ENCODE measurements at places on chromosomes 16 and 17.

DNA sequence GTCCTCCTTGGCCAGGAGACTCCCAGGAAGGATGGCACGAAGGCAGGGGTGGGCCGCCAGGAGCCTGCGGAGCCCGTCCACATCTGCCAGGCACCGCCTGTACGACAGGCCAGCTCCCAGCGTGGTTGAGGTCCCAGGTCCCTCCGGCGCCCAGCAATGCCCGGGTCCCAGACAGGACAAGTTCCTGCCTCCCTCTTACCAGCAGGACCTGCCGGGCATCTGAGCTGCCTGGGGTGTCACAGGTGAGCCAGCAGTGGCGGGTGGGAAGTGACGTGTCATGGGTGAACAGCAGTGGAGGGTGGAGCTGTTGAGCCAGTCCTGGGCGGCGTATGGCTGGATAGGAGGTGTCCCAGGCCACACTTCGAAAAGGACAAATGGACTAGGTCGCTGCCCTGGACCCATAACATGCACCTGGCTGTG lies 15.7 kb upstream of the BAHCC1 start:
- DNase-seq, result no peak

DNA sequence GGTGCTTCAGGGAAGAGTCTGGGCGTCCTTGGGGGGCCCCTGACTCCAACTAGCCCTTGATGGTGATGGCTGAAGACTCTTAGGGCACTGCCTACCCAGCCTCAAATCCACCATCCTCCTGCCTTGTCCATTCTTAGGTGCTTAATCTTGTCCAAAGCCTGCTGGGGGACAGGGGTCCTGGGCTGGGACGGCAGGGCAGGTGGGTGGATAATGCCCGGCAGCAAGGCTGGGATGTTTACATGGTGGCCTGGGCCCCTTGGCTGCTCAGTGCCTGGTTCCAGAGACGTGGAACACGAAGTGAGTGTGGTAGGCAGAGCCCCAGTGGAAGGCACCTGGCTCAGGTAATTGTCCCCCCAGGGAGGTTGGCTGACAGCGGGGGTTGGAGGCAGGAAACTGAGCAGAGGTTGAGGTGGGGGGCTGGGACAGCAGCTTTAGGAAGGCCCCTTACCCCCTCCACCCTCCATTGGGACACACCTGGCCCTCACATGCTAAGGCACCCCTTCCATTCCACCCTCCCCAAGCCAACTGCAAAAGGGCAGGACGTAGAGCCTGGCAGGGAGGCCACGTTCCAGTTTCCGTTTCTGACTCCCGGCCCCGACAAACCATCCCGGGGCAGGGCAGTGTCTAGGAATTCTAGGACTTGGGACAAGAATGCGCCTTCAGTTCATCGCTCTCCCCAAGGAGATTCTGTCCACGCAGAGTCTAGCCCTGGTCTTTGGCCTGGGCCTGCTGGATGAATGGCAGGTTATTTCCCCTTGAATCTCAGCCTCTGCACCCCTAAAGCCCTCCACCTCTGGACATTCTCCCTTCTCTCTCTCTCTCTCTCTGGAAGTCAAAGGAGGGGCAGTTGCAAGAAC lies 1.9 kb downstream of the FOXJ1 start:
- DNase-seq, result no peak

- no peak for DNase-seq
These were observed 44.1 kb downstream of the MRC2 start for GRCh38 chr17:62671553-62671952.

DNA sequence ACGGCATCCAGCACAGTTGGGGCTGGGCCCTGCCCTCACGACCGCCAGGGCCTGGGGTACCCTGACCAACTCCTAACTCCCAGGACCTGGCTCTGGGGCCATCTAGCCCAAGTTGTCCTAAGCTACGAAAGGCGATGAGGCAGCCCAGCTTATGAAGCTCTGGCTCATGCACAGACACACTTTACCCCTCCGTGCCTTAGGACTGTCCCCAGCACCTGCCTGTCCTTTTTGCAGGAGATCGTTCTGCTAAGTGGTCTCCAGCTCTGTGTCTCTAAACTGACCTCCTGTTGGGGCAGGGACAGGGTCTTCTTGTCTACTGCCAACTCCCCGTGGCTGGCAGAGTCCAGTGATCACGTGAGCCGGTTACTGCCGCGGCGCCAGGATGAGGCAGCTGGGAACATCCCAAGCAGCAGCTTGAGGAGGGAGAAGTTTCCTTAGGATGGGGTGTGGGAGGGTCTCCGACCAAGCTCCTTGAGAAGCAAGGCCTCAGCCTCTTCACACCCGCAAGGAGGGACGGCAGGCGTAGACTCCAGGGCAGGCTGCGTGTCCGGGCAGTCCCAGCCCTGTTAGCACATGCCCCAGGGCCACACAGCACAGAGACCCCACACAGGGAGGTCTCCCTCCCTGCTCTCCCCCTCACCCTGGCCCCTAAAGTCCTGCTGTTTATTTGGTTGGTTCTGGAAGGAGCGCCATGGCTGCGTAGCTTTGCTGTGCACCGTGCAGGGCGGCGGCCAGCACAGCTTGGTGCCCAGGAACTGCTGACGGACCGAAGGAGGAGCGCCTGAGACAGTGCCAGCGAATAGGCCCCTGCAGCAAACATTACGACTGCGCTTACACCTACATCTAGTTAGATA lies 16.4 kb upstream of the METRNL start:
- no peak for DNase-seq

DNA sequence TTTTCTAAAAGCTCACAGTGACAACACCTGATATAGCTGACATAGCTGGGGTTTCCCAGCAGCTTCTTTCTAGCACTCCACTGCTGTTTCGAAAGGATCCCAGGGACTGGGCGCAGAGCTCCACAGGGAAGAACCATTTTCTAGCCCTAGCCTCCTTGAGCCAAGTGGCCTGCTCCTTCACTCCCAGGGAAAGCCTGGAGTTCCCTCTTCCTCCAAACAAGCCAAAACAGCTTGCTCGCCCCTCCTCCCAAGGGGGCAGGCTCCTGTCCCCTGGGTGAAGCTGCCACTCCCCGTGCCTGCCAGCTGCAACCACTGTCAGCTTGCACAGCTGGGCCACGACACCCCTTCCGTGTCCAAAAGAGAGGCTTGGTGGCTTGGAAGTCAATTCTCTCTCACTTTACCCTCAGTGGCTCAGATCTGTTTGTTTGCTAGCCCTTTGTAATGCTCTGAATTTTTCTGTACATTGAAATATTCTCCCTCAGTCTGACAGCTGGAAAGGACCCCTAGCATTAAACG lies 59.8 kb downstream of the CYTH1 start:
- no peak for DNase-seq

DNA sequence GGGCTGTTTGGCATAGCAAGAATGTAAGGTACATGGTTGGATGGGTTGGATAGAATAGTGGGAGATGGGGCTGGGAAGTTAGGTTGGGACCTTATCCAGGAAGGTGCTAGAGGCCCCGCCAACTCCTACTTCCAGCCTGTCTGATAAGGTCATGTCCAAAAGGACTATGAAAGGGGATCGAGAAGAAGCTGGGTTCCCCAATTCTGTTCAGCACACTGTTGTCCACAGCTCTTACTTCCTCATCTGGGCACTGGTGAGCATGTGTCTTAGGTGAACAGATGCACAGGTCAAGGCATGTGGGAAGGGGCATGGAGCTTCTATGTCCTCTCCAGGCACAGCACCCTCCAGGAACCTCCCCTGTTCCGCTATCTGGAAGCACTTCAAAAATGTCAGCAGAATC lies 5.6 kb upstream of the ULK2 start:
- no peak for DNase-seq

DNA sequence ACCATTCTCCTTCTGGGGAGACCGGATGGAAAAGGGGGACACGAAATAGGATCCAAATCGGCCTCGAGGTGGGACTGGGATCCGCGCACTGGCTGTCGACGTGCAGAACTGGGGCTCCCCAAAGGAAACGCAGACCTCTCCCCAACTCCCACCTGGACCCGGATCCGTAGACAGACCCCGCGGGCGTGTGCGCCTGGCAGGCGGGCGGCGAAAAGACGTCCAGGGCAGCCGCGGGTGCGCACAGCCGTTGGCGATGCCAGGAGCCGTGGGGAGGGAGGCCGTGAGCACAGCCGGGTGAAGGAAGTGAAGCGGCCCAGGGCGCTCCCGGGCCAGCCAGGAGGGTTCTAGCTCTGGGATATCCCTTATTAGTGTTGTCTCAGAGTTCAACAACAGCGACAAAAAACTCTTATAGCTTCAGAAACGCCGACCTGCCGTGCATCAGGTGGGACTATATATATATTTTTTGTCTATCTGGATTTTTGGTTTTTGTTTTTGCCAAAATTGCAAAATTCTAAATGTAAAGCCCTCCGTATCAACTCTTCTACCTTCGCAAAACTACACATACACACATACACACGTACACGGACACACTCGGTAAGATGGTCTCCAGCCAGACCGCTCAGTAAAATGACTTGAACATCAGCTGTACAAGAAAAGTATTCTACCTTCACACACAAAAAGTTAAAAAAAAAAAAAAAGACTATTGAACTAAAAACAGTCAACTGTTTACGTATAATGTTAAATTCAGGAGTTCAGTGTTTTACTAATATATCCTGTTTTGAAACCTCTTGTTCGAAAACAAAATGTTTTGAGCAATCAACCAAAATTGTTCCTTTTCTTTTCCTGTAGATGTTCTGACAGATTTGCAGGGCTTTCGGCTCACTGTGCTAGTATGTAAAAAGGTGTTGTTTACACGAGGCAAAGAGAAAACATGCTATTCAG lies 5.2 kb upstream of the AATF start:
- no peak for DNase-seq

DNA sequence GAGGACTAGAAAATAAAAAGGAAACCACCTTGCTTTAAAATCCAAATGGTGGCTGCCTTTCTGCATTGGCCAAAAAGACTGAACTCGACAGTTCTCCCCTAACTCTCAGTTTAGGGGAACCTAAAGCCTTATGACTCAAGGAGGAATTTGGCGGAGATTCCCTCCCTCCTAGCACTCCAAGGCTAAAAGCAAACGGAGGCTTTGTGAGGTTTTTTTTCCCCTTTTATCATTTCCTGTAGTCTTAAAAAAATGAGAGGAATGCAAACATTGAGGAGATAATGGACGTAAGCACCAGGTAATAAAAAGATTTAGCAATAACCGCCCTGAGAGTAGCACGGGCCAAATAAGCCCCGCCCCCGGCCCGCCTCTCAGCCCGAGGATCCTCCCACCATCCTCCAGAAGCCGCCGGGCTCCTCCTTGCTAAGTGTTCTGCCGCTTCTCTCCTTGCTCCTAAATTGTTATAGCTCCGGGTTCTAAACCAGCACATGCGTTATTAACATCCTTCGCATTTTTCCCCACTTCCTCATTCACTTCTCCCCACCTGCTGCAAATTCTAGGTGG lies 5.8 kb upstream of the KIFC3 start:
- DNase-seq, result no peak

DNA sequence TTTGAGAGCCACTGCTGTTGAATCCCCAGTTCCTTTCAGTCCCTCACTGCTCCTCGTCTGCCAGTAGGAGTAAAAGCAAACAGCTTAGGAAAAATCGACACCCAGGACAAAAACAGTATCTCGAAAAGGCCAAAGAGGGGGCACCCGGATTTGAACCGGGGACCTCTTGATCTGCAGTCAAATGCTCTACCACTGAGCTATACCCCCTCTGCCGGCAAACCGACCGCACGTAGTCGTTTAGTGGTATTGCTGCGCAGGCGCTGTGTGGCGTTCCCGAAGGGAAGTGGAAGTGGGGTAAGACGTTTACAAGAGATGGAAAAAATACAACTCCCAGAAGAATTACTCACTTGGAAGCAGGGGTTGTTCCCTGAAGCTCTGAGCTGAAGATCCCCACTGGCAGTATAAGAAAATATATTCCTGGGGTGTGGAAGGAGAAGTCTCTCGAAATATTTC lies 2.2 kb upstream of the PLXDC1 start:
- peak; percentile 75 for DNase-seq

DNA sequence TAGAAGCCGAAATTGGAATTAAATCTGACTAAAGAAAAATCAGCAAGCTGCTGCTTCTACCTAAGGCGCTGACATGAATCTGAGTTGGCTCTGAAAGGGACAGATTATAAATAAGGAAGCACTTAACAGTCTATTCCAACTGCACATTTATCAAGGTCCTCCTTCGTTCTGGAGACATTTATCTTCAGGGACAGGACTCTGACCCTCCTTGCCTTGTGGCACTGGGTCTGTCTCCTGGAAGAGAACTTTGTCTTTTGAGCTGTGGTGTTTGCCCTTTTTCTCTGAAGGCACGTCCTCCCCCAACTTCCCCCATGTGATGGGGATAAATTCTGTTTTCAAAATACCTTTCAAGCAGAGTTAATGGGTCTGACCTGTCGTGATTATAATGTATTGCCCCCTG lies 47.0 kb upstream of the MARCHF10 start:
- no peak for DNase-seq

DNA sequence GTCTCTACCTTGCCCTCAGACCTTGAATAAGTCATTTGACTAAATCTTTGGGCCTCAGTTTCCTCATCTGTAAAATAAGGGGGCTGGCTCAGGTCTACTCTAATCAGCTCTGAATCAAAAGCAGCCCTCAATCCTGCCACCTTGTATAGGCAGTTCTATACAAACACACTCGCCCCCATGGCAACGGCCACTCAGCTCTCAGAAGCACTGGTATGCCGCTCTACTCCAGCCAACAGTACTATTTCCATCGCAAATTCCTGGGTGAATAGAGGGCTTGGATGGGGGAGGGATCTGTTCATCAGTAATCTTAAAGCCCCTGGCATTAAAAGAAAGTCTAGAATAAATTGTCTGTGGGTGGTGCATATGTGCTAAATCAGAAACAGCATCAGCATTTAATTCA lies 21.2 kb upstream of the TAOK1 start:
- DNase-seq, result no peak

GRCh38 chr17:13323990-13324389 lies 277.7 kb downstream of the HS3ST3A1 start:
- DNase-seq, result no peak

DNA sequence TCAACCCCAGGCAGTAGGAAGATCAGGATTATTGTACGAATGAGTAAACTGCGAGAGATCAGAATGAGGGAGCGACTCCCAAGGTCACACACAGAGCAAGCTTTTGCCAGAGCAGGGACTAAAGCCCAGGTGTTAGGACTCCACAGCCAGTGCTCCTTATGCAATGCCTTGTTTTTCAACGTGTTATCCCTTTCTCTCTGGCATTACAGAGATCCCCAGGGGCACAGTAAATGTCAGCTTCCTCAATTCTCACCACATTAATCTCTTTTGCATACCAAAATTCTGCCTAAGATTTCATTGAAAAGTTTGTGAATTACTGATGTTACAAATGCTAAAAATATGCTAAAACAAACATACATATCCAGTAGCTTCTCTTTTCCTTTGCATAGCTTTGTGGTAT lies 68.1 kb upstream of the CES5A start:
- no peak for DNase-seq

- no peak for DNase-seq
These were observed 162.6 kb downstream of the TOX3 start for GRCh38 chr16:52384378-52384777.

DNA sequence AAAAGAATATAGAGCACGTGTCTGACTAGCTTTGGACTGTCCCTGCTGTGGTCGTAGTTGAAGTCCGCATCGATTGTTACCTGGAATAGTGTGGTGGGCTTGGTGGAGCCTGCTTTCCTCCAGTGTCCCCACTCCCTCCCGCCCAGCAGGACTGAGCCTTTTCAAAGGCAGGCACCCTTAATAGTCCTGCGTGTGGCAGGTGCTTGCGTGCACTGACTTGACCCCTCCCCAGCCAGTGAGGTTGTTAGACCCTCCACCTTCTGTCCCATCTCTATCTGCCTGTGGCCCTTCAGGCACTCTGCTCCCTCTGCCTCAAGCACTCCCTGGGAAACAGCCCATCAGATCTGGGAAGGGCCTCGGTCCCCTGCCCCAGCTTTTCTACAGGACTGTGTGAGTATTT lies 36.6 kb downstream of the TMEM11 start:
- no peak for DNase-seq
